ENCODE measurements at places on chromosomes 6 and 20.

GRCh38 chr6:85364344-85364743 is 85.5 kb upstream of the NT5E start:
- no peak for DNase-seq

GRCh38 chr6:111080698-111081097 is 6.6 kb upstream of the SLC16A10 start:
- DNase-seq: no peak

GRCh38 chr6:129773304-129773703 is 63.3 kb upstream of the ARHGAP18 start:
- DNase-seq: no peak

DNA sequence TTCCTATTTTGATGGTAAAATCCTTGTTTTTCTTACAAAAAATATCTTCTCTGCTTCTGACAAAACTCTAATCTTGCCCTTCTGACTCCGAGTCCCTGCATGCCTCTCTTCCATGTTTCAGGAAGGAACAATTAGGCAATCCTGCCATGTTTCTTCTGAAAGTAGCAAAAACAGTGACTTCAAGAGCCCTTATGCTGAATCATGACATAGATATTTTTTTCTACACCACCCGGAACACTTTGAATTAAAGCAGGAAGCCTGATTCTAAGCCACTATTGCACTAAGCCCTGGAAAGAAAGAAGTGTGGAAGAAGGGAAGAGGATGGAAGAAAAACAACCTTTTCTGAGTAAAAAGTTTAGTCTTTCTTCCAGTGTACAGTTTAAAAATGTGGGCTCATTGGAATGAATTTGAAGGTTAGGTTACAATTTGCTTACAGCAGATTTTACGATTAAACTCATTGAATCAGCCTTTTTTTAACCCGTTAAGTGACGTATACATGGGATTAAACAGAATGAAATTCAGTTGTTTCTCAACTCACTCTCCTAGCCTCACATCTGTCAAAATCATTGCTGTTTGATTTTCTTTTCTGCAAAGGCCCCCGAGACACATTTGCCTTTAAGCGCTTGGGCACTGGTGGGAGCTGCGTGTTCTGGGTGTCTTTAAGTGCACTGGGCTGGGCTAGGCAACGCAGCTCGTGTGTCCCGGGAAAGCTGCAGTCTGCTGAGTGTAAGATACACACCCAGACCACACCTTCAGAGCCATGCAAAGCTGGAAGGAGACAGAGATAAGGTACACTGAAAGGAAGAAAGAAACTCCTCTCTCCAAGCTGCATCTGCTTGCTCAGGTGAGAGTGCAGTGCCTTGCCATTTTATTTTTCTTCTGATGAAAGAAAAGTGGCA is 159.4 kb upstream of the CITED2 start:
- no peak for DNase-seq

DNA sequence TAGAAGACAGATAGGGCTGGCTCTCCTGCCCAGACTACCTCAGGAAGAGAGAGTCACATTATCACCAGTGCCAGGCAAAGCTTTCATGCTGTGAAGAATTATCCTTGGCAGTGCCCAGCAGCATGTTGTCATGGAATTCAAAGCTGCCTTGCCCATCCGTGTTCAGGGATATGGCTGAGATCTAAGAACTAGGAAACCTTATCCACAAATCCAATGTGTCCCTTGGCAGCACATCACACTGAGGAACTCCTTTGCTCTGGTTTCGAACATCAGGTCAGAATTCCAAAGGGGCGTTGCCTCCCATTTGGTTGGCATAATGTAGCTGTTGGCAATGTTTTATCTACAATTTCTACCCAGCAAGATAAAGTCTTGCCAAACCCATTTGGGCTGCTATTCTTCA is 52.7 kb downstream of the ADGRF1 start:
- DNase-seq: no peak

DNA sequence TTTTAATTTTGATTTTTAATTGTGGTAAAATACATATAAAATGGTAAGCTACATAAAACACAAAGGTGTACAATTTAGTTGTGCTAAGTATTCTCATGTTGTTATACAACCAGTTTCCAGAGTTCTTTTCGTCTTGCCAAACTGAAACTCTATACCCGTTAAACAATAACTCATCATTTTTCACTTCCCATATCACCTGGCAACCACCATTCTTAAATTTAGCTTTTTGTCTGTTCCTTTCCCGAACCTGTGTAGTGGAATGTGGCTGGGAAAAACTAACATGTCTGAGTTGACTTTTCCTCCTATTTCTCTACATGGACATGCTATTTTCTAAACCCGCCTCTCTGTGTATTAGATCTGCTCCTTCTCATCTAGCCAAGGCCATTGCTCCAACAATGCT is 27.6 kb downstream of the RPRD1B start:
- DNase-seq: no peak

DNA sequence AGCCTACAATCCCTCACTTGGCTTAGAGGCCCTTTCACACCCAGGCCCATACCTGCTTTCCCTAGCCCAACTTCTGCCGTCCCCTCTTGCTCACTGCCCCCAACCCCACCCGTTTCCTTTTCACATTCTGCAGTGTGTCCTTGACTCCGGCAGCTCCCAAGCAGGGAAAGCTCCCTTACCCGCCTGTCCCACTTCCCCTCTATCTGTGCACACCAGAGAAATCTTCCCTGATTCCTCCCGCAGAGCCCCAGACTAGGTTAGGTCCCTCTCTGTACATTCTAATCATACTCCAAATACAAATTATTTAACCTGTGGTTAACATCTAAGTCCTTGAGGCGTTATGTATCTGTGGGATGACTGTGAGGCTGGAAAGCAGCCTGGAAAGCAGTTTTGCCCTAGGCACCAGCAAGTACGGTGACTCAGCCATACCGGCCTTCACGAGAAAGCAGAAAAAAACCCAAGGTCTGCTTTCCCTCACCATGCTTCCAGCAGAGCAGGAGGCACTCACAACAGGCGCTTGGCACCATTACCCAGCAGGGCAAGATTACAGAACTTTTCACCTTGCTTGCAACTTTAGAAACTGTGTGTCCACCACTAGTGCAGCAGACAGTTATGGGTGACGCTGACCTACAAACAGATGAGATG is 22.3 kb downstream of the ELOVL5 start:
- no peak for DNase-seq

- DNase-seq: no peak
Measured at GRCh38 chr6:45783716-45784115, 231.9 kb downstream of the CLIC5 start.

GRCh38 chr20:49979030-49979832 is 3.5 kb upstream of the SNAI1 start:
- DNase-seq: peak; percentile 59

- no peak for DNase-seq
Measured at GRCh38 chr6:80872199-80872950, 765.9 kb downstream of the BCKDHB start.

GRCh38 chr6:53845280-53846195 is 50.7 kb downstream of the LRRC1 start:
- DNase-seq: no peak

DNA sequence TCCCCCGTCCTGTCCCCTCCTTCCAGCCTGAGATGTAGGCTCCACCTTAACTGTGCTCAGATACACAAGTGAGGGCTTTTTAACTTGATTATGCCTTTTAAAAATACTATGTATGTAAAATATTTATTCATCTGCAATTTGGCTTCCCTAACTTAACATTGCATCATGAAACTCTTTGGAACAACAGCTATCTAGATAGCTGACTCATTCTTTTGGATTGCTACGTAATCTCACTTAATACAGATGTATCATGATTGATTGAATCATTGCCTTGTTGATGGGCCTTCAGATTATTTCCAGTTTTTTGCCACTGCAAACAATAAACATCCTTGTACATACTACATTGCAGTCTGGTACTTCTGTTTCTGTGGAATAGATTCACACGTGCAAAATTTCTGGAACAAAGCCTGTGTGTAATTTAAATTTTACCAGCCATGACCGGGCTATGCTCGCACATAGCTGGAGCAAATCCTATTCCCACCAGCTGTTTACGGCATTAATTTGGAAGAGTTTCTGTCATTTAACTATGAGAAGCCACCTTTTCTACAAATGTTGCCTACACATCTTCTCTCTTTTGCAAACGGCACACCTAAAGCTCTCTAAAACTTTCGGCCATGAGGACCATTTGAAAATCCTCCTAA is 6.5 kb downstream of the PRND start:
- no peak for DNase-seq

GRCh38 chr6:113293423-113293740 is 563.8 kb upstream of the MARCKS start:
- DNase-seq: no peak

- no peak for DNase-seq
Measured at GRCh38 chr20:23143098-23143497, 57.0 kb upstream of the CD93 start.

DNA sequence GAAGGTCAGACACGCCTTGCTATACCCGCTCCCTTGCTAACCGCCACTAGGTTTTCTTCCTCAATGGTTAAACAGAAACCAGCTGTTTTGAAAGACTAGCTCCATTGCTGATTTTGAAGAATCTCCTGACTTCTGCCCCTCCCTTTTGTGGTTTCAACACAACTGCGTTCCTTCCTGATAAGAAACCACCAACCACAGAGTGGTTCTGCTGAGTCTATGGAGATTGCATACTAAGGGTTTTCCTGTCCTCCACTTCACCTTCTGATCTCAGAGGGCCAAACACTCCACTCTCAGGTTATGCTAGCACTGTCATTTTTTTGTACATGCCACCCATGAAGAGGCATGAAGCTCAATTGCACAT is 207.9 kb downstream of the MYLK4 start:
- DNase-seq: peak; percentile 55

GRCh38 chr6:722077-722524 is 29.2 kb upstream of the EXOC2 start:
- DNase-seq: peak; percentile 25

DNA sequence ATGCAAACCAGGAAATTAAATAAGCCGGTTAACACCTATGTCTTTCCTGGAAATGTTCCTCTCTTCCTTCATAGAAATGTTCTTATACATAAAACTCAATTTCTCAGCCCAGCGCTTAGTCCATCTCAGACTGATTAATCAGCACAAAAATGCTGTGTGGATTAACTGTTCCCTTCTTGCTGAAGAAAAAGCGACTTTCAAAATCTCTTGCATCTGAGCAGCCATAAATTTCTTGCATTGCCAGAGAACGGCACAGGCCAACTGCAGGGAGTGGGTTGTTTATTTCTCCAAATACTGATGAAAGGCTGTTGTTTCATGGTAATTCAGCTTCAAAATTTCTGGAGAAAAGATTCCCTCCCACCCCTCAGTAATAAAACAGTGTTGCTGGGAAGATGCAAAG is 517.6 kb downstream of the BTBD3 start:
- DNase-seq: no peak

GRCh38 chr6:72890671-72891070 is 268.8 kb downstream of the KCNQ5 start:
- no peak for DNase-seq

DNA sequence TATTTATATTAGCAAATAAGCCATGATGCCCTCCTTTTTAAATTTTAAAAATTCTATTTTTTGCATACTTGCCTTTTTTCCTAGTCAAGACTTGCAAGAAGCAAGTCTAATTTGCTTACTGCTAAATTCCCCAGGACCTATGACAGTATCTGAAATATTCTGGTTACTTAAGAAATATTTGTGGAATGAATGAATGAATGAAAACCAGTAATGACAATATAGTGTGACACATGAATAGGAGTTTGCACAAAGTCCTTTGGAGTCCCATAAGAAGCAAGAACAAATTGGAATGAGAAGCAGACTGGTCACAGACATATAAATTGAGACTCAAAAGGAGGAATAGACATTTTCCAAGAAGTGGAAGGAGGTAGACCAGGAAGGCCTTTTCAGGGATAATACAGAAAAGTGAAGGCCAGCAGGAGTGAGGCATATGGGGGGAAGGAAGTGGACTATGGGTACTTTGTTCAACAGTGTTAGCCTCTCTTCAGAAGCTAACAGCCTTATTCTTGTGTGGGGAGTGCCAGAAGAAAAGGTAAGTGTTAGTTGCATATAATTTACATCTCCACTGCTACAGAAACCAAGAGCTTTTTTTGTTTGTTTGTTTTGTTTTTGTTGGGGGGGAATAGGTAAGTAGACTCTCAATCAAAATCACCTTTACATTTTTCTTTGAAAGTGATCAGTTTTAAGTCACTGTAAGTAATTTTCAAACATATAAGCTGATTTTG is 93.6 kb upstream of the FAM184A start:
- DNase-seq: no peak

DNA sequence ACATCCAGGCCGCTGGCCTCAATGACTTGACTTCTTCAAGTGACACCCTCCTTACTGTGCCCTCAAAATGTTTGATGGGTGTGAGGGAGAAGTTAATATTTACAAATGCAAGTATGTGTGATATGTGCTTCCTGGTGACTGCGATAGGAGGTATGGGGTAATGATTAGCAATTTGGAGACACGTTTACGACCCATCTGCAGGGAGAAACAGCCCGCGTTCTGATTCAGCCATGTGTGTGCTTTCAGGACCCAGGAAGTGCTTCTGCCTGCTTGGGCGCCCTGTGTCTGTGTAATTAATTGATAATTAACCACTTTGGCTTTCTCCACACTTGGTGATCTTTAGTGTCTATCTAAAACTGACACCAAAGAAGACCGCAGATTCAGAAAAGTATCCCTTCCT is 25.0 kb downstream of the SIRPA start:
- DNase-seq: no peak

GRCh38 chr6:131002661-131002980 is 60.4 kb downstream of the EPB41L2 start:
- DNase-seq: no peak

DNA sequence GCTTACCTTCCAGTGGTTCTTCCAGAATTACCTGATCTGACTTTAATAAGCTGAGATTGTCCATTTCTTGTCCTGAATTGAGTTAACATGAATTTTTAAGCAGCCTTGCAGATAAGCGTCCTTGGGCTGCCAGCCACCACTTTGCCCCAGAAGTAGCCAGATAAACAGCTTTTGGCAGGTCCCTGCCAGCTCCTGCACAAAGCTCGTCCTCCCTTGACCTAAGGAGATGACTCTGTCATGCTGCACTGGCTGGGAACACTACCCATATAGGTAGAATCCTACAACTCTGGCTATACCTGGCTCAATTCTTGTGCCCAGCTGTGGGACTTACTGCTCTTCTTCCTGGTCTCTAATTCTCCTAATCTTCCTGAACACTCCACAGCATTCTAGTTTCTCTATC is 39.6 kb upstream of the AAR2 start:
- DNase-seq: no peak

- no peak for DNase-seq
Measured at GRCh38 chr6:41636833-41637193, 1.5 kb upstream of the MDFI start.

- peak; percentile 70 for DNase-seq
Measured at GRCh38 chr6:131135244-131136020, at the start of gene AKAP7. Gene AKAP7 (plus strand): TSS chr6:131135467. CDS start chr6:131135764, 297 bp downstream.

DNA sequence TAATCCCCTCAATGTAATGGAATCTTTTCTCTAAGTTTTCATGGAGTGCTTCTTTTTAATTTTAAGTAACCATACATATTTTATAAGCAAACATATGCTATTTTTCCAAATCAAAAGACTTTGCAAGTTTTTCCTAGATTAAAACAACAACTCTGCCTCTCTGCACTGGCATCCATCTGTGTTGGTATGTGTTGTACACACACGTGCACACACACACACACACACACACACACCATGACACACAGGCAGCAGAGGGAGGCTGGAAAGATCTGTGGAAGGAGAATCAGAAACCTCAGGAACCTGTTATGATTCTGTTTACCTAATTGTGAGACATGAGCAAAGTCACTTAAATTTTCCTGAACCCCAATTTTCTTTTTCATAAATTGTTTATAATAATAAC is 295.0 kb upstream of the PRDM1 start:
- no peak for DNase-seq

Data from stimulated activated naive CD4-positive, alpha-beta T cell (primary cell).